Stimulated activated CD4-positive, alpha-beta T cell treated with anti-CD3 and anti-CD28 coated beads, Interleukin-1b, Interleukin-23, amount 100 ng/mL, for 24 hours (primary cell): ENCODE measurements at places on chromosomes 7 and 10.

GRCh38 chr7:80740778-80741545 lies 102.5 kb downstream of the CD36 start:
- DNase-seq = no peak

DNA sequence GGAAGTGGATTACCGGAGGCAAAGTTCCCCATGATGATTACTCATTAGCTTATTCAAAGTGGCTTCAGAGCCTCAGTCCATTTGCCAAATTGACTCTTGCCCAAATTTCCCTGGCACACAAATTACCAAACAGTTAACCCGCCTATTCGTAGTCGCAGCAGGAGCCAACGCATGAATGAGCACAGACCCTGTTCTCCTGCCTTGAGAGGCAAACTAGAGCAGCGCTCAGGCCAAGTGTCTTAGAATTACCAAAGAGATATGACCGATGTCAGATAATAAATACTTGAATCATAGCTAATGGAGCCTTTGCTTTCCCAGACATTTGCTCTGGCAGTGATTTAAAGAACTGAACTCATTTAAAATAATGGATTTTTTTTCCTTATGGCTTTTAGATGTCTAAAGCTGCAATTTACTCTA lies 64.9 kb downstream of the CTTNBP2 start:
- no peak for DNase-seq

- DNase-seq = no peak
Measured at GRCh38 chr7:81170291-81170690, 251.4 kb upstream of the SEMA3C start.

DNA sequence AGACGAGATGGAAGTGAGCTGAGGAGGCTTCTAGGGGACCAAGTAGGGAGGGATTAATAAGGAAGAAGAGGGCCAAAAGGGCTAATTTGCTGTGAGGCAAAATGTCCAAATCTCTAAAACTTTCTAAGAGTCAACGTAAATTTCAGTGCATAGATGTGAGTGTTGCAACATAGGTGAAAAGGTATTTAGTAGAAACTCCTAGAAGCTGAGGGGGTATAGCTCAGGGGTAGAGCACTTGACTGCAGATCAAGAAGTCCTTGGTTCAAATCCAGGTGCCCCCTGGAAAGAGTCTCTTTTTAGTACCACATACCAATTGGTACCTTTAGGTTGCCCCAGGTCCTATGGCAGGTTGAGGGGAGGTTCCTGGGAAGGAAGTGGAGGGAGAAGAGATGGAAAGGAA lies 48.7 kb upstream of the ZNF746 start:
- DNase-seq = no peak

DNA sequence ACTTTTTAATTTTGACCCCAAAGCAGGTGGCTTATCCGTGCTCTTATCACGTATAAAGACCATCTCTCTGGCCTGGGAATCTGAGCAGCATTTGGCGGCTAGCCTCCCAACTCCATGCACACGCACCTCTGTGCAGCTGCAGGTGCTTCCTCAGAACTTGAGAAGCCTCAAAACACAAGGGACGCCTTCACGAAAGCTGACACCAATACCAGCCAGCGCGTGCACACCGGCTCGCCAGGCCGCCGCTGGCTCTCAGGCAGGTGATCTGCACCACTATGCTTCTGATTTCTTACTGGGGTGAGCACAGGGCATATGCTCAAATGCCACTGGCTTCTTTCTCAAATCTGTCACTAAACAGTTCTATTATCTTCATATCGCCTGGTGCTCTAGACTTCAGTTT lies 145.0 kb downstream of the PARD3 start:
- DNase-seq = no peak

- DNase-seq = no peak
Measured at GRCh38 chr10:33211106-33211878, 123.2 kb downstream of the NRP1 start.

DNA sequence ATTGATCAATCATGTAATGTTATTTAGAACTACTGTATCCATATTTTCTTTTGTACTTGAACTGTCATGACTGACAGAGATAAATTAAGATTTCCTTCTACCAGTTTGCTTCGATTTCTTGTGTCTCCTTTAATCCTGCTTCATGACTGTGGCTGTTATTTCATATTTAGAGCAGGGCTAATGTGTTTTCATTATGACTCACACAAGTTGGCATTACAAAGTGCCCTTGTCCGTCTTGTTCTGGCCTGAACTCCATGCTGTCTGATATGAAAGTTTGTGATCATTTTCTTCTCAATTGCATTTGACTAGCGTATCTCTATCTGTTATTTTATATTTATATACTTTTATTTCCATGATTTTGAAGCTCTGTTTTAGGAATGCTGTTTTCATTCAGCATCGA lies 344.1 kb upstream of the PRKCQ start:
- no peak for DNase-seq

DNA sequence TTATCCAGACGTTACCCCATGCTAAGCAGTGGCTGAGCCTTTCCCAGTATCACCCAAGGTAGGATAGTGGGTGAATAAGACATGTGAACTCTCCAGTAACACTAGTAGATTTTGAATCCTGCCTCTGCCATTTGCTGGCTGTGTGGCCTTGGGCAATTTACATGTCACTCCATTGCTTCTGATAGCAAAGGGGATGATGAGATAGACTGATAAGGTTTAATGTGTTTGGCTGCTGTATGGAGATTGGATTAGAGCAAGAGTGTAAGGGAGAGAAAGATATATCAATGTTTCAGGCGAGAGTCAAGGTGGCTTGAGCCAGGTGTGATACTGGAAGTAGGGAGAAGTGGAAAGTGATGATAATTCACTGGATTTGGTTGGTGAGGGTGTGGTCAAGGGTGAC lies 40.1 kb upstream of the EEPD1 start:
- DNase-seq = no peak

DNA sequence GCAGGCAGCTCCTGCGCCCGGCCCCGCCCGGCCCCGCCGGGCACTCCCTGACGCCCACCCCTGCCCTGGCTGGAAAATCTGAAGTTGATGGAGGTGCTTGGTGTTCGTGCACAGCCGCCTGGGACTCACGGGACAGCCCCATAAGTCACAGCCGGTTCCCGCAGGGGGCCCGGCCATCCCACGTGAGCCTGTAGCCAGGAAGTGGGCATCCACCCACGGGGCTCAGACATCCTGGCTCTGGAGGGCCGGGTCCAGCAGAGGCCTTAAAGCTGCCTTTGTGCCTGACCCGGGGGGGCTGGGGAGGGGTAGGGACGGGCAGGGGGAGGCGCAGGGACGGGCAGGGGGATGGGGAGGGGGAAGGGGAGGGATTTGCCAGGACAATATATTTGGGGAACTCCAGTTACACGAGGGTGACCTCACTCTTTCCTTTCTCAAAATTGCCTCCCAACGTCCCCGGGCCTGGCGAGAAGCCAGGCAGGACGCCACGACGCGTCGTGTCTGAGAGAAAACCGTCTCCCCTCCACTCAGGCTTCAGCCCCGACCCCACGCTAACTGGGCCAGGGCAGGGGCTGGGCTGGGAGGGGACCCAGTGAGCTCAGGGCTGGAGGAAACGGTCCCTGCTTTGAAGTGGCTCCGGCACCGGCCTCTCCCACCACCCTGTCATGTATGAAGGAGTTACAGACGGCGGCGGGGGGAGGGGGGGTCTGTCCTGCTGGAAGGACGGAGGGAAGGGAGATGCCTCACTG lies 82.1 kb upstream of the PDGFA start:
- peak; percentile 70 for DNase-seq

- no peak for DNase-seq
Measured at GRCh38 chr10:58488921-58489320, 23.8 kb upstream of the BICC1 start.

DNA sequence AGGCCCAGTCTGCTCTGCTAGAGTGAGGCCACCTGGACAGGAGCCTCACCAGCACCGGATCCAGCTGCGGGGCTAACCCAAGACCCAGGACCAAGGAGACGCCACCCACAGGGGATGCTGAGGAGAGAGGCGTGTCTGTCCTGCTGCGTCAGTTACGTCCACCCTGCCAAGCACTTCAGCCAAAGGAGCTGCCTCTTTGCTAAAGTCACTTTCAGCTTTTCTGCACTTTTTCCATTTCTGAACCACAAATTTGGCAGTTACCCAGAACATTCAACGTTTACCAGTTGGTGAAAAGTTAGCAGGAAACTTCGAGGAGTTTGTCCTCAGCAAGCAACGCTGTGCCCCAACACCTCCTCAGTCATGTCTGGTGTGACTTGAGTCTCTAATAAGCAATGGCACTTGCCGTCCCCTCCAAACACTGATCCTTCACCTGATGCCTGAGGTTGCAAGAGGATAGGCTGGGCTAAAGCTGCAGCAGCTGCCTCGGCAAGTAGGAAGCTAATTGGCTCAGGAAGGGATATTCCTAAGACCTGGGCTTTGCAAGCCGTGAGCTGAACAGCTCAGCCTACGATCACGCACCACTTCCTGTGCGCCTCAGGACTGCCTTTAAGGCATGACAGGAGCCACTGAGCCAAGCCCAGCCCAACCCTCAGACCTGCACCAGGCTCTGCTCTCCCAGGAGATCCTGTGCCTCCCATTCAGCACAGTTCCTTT lies 40.1 kb downstream of the KCNH2 start:
- no peak for DNase-seq

DNA sequence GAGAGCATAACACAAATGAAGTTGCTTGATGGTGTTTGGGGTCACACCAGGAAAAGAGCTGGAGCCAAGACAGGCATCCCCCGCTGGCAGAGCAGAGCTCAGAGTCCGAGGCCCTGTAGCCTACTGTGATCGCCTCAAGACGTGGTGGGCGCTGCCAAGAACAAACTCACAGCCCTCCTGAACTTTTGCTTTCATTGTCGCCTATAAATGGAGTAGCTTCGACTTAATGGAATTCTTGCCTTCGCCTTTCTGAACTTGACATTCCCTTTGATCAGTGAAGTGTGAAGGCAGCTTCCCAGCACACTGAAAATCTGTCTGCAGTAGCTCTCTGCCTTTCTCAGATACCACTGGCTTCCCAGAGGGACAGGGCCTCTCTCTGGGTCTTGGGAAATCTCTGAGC lies 21.3 kb downstream of the CPXM2 start:
- DNase-seq = no peak

DNA sequence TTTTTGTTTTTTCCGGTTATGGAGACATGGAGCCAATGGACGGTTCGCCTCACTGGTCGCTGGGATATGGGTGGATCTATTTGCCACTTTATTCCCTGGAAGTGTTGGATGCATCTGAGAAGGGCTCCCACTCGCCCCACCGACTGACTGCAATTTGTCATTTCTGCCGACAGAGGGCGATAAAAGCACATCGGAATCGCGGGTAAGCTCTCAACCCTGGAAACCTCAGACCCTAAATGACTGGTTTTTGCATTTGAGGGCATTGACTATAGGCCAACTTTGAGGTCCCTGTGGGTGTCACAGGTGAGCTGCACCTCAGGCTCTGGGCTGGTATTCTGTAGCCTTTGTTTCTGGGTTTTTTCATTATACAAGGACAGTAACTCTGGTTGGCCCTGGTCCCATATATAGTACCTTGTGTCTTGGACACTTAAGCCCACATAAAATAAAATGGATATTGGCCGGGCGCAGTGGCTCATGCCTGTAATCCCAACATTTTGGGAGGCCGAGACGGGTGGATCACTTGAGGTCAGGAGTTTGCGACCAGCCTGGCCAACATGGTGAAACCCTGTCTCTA lies 11.9 kb upstream of the OPALIN start:
- DNase-seq = peak; percentile 19

- DNase-seq = no peak
Measured at GRCh38 chr7:131219312-131220041, 108.2 kb upstream of the MKLN1 start.

- no peak for DNase-seq
Measured at GRCh38 chr7:26891400-26892350, 27.3 kb upstream of the SKAP2 start.

DNA sequence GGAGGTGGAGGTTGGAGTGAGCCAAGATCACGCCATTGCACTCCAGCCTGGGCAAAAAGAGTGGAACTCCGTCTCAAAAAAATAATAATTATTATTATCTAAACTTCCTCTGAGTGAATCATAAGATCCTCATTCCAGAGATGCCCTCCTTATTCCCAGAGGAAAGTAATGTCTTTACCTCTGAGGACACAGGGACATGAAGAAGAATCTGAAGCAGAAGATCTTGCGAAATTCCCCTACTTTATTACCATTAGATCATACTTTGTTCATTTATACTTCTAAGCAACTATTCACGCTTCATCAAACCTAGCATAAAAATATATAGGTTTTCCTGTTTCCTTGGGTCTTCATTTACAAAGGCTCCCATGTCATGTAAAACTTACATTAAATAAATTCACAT lies 143.1 kb downstream of the ETV1 start:
- no peak for DNase-seq

GRCh38 chr7:106493041-106493731 lies 167.8 kb downstream of the CCDC71L start:
- DNase-seq = no peak

GRCh38 chr7:95845007-95845406 lies 72.7 kb downstream of the DYNC1I1 start:
- no peak for DNase-seq

- DNase-seq = no peak
Measured at GRCh38 chr7:39526666-39527065, 39.5 kb upstream of the YAE1 start.

- DNase-seq = no peak
Measured at GRCh38 chr10:11874568-11875493, 51.7 kb downstream of the PROSER2 start.

GRCh38 chr10:71864911-71865361 lies 13.9 kb upstream of the PSAP start:
- no peak for DNase-seq

DNA sequence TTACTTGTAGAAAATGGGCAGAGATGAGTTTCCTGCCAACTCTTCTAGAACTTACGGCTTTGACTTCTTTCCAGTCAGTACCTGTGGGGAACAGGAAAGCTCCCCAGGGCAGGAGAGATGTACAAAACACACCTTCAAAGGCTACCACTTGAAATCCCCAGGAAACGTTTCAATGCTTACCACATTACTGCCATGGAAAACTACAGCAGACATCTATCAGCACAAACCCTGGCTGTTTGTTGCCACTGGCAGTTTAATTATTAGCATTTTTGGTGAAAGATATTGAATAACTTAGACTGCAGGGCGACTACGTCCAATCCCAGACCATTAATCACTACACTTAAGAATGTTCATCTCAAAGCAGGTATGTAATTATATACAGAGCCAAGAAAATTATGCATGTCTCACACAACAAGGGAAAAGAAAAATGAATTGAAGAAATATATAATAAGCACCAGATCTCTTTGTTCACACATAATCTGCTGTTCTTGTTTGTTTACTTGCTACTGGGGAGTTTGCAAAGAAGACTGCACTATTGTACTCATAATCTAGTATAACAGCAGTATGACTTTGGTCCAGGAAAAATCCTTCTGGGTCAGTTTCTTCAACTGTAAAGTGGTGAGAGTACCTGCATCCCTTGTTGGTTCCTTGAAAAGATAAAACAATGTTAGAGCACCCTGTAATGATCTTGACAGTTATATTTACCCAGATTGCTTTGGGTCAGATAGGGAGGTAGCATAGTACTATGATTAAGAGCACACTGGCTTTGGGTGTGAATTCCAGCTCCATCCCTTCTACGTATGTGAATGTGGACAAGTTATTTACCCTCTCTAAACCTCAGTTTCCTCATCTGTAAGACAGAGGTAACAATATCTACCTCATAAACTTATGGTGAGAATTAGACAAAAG lies 138.3 kb downstream of the DOCK4 start:
- DNase-seq = no peak
